Naive thymus-derived CD8-positive, alpha-beta T cell (primary cell): ENCODE measurements at places on chromosomes 3 and 15.

DNA sequence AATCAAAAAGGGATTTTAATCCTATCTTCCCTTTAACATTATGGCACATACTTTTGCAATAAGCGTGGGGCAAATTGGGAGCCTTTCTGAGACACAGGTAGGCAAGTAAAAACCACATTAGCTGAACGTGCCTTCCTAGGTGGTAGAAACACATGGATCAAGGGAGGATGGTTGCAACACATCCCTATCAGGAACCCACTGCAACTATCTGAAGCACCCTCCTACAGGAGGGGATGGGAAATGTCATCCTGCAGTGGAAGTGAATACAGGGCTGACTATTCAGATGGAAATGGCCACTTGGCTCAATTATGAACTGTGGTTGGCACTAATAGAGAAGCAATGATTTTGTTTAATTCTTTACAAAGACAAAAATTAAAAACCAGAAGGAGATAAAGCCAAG is 826.3 kb downstream of the FHIT start:
- no peak for DNase-seq

- DNase-seq = no peak
Measured at GRCh38 chr15:81072551-81072950, 61.5 kb upstream of the CFAP161 start.

DNA sequence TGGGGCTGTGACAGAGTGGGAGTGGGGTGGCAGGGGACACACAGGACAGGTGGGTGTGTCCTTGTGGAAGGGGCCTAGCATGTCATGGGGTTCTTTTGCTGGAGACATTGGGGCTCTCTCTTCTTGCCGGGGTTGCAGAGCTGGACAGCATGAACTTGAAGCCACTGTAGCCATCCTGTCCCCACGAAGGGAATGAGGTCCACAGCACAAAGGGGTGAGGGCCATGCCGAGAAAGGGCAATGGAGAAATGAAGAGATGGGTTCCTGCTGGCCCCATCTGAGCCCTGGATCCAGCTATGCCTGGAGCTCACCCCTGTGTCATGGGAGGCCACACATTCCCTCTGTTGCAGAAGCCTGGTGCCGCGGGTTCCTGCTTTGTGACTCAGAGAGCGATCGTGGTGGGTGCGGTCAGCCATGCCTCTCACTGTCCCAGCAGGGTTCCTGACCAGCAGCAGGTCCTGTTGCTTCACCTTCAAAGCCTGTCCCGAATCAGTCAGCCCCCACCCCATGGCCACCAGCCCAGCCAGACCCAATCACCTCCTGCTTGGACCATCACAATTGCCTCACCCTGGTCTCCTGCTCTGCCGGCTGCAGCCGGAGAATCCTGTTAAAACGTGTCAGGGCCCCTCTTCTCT is 50.0 kb downstream of the DNAJB8 start:
- no peak for DNase-seq

DNA sequence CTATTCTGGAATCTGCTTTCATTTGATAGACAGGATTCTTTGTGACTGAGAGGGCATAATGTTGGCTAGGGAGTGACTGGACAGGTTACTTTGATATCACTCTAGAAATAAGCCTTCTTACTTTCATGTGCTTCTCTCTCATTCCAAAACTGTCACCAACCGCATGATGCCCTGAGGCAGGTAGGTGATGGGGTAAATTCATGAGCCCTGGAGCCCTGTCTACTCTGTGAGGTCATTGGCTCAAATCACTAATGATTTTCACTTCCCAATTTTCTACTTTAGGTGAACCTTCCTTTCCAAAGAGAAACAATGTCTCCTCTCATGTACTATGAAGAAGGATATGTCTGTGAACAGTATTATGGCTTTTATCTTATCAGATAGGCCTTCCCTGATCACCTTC is 596.7 kb downstream of the TUSC7 start:
- no peak for DNase-seq

GRCh38 chr3:99833617-99834205 is 16.0 kb downstream of the CMSS1 start:
- DNase-seq = no peak

DNA sequence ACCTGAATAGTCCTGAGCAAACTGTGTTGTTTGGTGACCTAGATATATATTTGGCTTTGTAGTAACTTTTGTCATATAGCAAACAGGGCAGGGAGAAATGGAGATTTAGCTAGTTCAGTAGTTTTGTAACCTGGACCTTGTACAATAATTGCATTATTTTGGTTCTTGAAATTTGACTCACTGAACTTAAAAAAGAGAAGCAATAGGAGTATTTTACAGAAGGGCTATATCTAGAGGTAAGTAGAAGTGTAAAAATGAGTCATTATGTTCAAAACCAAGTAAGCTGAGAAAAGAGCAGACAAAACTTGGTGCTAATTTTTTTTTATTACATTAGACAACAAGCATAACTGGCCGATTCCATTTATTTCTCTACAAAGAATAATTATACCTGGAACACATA is 505.4 kb downstream of the ZIC1 start:
- no peak for DNase-seq

DNA sequence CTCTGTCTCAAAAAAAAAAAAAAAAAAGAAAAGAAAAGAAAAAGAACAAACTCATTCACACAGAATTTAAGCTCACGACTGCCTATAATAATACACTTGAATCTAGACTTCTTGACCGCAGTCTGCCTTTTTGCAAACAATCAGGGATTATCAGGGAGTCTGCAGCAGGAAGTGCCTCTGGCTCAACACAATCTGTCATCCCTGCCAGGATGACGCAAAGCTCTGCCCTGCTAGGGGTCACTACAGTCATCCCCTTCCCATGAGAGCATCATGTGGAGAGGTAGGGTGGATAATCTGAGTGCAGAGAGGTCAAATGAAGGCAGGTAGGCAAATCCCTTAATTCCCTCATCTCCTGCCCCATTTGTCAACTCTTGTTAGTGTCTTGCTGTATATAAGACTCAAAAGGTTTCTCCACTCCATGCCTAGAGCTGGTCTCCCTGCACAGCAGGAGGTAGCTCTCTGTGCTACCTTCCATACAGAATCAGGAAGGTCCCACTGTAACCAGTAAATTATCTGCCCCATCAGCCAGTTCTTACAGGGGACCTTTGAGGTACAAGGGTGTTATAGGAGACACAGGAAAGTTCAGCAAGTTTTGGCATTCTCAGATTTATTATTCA is 4.2 kb downstream of the UBAP1L start:
- DNase-seq = no peak
